ENCODE measurements at places on chromosomes 5 and 9.

DNA sequence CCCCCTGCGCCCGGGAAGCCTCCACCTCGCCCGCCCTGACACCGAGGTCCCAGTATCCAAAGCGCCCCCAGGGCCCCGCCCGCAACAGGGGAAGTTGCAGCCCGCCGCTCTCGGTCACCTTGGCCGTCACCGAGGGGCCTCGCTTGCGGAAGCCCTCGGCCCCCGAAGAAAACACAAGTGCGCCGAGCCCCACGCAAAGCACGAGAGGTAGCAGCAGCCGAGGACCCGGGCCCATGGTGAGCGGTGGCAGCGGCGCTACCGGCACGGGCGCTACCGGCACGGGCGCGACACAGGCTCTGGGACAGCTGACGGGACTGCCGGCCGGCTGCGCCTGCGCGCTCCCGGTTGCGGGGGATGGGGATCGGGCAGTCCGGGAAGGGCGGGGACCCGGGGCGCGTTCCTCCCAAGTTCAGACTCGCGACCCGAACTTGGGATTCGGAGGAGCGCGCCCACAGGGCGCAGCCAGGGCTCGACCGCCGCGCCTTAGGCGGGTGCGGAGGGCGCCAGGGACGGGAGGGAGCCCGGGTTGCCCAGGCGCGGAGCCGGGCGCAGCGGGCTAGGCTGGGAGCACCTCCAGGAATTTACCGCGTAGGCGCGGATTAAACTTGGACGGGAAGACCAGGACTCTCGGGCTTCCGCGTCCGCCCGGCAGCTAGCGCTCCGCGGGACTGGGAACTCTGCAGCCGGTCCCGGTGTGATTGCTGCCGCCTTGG lies at the start of gene PPIC:
Gene PPIC (minus strand): TSS at position 335 of the 713 bp plus-strand sequence. CDS start 100 bp downstream, at position 235.
- DNase-seq = no peak

DNA sequence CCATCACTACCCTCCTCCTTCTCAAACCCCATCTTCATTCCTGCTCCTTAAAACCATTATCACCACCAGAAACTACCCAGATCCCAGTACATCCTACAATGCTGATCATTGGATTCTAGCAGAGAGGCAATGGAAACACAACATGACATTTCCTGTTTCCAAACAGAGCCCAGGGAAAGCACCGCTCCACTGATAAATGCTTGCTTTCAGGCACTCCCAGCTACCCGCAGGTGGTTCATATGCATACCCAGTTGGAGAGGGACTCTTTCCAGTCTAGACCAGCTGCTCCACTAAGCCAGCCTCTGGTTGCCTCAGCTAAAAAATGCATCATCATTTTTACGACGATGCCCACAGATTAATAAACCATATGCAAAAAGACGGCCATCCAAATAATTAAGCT lies 39.2 kb upstream of the ACO1 start:
- no peak for DNase-seq

DNA sequence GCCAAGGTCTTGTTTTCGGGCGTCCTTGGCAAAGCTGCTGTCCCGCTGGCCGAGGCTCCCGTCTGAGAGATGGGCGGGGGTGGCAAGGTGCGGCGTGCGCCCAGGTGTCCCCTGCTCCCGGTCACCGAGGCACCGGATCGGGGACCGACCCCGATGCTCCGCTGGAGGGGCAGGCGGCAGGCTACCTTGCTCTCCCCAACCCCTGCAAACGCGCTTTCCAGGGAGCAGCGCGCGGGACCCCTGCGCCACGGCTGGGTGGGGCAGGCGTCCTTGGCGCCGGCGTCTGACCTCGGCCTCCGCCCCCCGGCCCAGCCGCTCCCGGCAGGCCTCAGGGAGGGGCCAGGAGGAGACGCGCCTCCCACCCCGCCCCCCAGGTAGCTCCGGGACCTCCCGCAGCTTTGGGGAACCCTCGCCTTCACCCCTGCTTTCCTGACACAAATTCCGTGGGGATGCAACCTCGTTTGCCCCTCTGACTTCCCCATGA lies 551 bp downstream of the N4BP3 start:
- no peak for DNase-seq

- no peak for DNase-seq
Observed at GRCh38 chr9:132244582-132245455, 83.0 kb downstream of the NTNG2 start.

GRCh38 chr9:8724284-8725018 lies 924.9 kb upstream of the DMAC1 start:
- no peak for DNase-seq

GRCh38 chr9:132216861-132217619 lies 55.2 kb downstream of the NTNG2 start:
- no peak for DNase-seq

DNA sequence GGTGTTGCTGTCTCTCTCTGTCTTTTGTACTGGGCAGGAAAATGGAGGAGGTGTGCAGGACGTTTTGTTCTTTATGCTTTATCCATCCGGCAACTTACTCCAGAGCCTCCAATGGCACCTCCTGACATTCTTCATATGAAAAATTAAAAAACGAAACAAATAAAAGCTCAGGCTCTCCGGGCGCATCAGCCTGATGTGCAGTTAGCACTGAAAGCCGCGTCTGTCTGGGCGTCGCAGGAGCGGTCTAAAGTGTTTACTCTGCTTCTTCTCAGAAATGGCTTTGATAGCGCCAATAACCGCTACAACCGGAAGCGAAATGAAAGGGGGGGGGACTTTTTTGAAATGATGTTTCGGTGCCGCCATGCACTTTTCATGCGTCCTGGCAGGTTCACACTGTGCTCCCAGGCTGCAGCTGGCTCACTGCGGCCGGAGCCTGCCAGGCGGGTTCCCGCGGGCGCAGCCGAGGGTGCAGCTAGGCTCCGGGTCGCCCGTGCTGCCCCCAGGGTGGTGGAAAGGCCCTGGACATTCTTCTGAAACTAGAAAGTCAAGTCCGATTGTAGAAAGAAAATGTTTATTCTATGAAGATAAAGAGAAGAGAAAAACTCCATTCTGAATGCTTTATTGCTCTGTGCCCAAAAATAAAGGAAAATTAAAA lies 407.7 kb upstream of the IRX1 start:
- DNase-seq = no peak

GRCh38 chr9:125297917-125298316 lies 36.3 kb downstream of the GAPVD1 start:
- DNase-seq = no peak

- no peak for DNase-seq
Observed at GRCh38 chr5:60977956-60978737, 33.1 kb downstream of the NDUFAF2 start.

DNA sequence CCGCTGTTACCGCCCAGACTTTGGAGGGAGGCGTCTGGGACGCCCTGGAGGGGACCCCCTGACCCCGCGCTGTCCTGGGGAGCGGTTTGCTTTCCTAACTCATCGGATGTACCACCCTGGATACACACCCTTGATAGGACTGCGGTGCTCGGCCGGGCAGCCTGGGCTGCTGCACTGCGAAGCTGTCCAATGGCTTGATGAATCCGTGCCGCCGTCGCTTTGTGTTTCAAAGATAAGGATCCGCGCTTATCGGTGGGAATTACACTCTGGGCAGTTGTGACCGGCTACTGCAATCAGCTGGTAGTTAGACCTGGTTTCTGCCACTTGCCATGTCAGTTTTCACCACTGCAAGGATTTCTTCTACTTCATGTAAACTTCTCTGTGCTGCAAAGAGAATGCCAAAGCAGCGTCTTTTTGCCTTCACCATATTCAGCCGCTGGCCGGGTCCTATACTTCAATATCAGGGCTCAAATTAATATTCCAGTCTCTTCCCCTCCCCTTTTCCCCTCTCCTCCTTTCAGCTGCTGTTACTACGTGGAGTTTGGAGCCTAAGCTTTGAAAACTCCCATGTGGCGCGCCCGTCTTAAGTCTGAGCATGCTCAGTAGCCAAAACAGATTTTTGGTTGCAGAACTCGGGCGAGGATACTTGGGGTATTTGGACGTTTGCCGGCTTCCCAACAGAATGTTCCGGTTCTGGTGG lies 727 bp downstream of the SMAD5 start:
- DNase-seq = no peak

GRCh38 chr5:122701640-122702523 lies 73.0 kb upstream of the SNX2 start:
- DNase-seq = no peak

- DNase-seq = no peak
Observed at GRCh38 chr5:45440466-45440865, 255.7 kb downstream of the HCN1 start.

- DNase-seq = no peak
Observed at GRCh38 chr5:54895816-54896341, 89.5 kb downstream of the ESM1 start.

DNA sequence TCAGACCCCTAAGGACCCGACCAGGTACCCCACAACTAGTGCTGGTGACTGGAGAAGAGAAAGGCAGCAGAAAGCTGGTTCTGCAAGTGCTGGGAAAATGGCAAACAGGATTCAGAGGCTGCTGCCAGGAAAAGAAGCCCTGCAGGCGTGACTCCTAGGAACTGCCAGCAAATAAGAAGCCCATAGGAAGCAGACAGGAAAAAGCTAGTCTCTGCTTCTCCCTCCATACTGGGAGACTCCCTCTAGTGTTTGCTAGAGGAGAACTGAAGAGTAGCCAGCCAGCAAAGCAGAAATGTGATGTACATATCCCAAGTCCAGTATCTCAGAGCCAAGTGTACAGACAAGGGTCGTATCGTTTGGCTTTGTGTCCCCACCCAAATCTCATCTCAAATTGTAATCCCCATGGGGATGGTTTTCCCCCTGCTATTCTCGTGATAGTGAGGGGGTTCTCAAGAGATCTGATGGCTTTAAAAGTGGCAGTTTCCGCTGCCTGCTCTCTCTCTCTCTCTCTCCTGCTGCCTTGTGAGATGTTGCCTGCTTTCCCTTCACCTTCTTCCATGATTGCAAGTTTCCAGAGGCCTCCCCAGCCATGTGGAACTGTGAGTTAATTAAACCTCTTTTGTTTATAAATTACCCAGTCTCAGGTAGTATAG lies 38.1 kb upstream of the TUSC1 start:
- DNase-seq = no peak

GRCh38 chr9:73011181-73011750 lies 58.4 kb upstream of the ALDH1A1 start:
- DNase-seq = no peak

- no peak for DNase-seq
Observed at GRCh38 chr9:18665947-18666346, 192.0 kb downstream of the ADAMTSL1 start.

DNA sequence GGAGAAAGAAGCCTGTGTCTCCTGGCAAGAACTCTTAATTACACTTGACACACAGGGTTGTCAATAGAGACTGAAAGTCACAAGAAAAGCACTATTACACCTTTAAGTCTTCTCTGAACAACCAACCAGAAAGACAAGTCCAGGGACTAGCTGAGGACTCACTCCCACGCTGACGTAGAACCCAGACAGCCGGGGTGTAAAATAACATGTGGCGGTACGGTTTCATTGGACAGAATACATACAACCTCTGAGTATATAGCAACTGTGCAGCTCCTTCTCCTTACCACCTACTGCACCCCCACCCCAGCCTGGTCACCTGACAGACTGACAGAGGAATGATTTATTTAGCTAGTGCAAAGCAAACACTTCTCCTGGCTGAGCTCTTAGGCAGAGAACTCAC lies 103.4 kb upstream of the RASEF start:
- DNase-seq = no peak

DNA sequence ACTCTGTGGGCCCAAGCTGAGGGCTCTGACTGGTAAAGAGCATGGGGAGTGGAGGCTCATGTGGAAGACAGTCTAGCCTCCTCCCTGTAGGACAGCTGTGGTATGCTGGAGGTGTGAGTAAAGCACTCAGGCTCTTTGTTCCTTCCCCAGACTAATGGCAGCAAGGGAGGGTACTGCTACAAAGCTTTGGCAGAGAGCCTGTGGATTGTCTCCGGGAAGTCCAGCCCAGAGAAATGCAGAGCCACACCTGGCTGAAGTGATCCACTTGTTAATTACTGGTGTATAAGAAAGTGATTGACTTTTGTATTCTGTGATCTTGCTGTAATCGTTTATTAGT lies 161.7 kb downstream of the OXCT1 start:
- no peak for DNase-seq

- DNase-seq = no peak
Observed at GRCh38 chr5:14462681-14463080, 118.9 kb upstream of the OTULINL start.

DNA sequence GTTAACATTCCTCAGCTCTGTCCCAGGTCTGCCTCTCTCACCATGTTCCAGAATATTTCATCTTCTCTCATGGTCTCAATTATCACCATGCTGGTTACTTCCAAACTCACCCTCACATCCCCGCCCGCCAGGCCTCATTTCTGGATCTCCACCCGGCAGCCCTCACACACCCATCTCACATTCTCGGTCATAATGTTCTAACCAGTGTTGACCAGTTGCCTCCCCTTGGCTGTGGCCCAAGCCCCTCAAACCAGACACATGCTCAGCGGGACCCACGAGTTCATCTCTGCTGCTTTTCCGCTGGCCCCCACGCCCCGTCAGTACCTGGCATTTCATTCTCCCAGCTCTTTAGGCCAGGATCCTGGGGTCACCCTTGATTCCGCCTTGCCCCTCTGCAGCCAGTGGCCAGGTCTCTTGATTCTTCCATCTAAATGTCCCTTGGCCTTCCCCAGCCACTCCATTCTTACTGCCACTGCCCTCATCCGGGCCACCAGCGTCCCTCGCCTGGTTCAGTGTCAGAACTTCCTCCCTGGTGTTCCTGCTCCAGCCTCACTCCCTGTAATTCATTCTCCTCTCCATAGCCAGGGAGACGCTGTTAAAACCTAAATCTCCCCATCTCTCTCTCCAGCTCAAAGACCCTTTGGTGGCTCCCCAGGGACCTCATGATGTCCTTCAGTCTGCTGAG lies 141.7 kb downstream of the MVB12B start:
- DNase-seq = no peak

DNA sequence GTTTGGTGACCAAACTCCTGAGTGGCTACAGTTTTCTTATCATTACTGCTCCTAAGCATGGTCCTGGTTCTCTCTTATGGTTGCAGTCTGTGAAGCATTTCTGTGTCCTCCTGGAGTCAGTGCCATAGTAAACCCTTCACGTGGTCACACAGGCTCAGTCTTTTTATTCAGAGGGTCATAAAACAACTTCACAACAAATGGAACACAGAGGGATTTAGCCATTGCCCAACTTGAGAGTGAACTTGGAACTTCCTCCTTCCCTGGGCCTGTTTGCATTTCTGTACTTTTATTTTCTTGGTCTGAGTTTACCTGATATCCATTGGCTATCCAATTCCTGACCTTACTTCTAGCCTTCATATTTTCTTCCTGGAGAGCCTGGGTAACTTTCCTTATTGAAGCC lies 144.9 kb downstream of the CCDC192 start:
- DNase-seq = no peak

Data from stimulated activated CD8-positive, alpha-beta memory T cell treated with anti-CD3 and anti-CD28 coated beads, Interleukin-7, amount 100 ng/mL, for 1 hour (primary cell).